ENCODE measurements at places on chromosomes 13 and 19.

- no peaks in the 10 kb centered on the region for H3K27me3 ChIP-seq
- peaks cover 54% of the 10 kb centered on the region for H3K36me3 ChIP-seq
- H3K4me3 ChIP-seq, result no peak overlapping the region
Observed at GRCh38 chr19:54451331-54451871, 2.4 kb downstream of the LENG8 start.

- peaks cover 86% of the 10 kb centered on the region for H3K36me3 ChIP-seq
- no peaks in the 10 kb centered on the region for H3K4me1 ChIP-seq
- no peaks in the 10 kb centered on the region for H3K27me3 ChIP-seq
- DNase-seq, result no peak
Observed at GRCh38 chr19:54125713-54126112, 10.2 kb downstream of the PRPF31 start.

GRCh38 chr13:67140006-67140405 lies 90.1 kb downstream of the PCDH9 start:
- no peaks in the 10 kb centered on the region for H3K36me3 ChIP-seq
- no peak overlapping the region for H3K4me3 ChIP-seq
- H3K27me3 ChIP-seq, result no peaks in the 10 kb centered on the region
- no peak overlapping the region for H3K27ac ChIP-seq

DNA sequence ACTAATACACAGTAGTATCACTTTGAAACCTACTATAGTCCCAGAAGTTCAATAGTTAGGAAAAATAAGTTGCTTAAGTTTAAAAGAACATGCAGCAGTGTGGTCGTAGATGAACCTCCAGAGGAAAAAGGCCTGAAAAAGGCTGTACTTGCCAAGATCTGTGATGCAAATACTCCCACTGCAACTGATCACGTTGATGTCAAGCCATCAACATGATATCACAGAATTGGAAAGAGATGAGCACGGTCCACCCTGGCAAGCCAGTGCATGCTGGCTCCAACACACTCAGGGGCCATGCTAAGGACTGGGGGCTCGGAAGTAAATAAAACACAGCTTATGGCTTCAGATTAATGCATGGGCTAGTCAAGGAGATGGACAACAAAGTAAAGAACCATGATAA lies 71.8 kb upstream of the LRCH1 start:
- peak overlapping the region; percentile 4 for H3K27ac ChIP-seq
- peaks cover 6% of the 10 kb centered on the region for H3K4me1 ChIP-seq
- no peaks in the 10 kb centered on the region for H3K36me3 ChIP-seq
- H3K27me3 ChIP-seq, result no peaks in the 10 kb centered on the region
- H3K4me3 ChIP-seq, result no peak overlapping the region

- H3K36me3 ChIP-seq, result peaks cover 32% of the 10 kb centered on the region
- no peaks in the 10 kb centered on the region for H3K27me3 ChIP-seq
- no peak overlapping the region for H3K27ac ChIP-seq
- H3K4me3 ChIP-seq, result no peak overlapping the region
Observed at GRCh38 chr13:98845742-98846141, 93.3 kb upstream of the SLC15A1 start.

GRCh38 chr13:107865318-107865575 lies 350.1 kb downstream of the LIG4 start:
- no peak overlapping the region for H3K4me3 ChIP-seq
- no peaks in the 10 kb centered on the region for H3K36me3 ChIP-seq
- H3K27me3 ChIP-seq, result peaks cover 12% of the 10 kb centered on the region
- H3K4me1 ChIP-seq, result peaks cover 15% of the 10 kb centered on the region
- no peak for DNase-seq

DNA sequence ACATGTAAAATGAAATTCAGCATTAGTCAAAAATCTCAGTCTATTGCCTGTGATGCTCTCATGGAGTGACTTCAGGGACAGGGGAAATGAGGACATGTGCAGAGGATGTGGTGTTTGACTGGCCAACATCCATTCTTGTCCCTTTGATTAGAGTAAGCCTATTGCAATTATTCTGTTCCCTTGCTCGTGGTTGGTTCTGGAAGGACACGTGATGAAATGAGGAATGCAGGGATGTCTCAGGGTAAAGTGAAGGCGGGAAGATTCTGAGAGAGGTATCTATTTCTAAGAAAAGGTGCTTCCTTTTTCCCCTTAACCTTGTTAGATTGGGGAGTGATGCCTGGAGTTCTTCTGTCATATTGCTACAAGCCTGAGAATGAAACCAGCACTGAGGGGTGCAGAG lies 37.1 kb upstream of the CNMD start:
- H3K4me3 ChIP-seq, result no peak overlapping the region
- H3K27ac ChIP-seq, result no peak overlapping the region
- no peaks in the 10 kb centered on the region for H3K27me3 ChIP-seq
- DNase-seq, result no peak
- no peaks in the 10 kb centered on the region for H3K36me3 ChIP-seq
- peaks cover 2% of the 10 kb centered on the region for H3K4me1 ChIP-seq

GRCh38 chr19:47099576-47100050 lies 14.0 kb downstream of the ZC3H4 start:
- no peak overlapping the region for H3K27ac ChIP-seq
- peaks cover 6% of the 10 kb centered on the region for H3K36me3 ChIP-seq
- no peak overlapping the region for H3K4me3 ChIP-seq

DNA sequence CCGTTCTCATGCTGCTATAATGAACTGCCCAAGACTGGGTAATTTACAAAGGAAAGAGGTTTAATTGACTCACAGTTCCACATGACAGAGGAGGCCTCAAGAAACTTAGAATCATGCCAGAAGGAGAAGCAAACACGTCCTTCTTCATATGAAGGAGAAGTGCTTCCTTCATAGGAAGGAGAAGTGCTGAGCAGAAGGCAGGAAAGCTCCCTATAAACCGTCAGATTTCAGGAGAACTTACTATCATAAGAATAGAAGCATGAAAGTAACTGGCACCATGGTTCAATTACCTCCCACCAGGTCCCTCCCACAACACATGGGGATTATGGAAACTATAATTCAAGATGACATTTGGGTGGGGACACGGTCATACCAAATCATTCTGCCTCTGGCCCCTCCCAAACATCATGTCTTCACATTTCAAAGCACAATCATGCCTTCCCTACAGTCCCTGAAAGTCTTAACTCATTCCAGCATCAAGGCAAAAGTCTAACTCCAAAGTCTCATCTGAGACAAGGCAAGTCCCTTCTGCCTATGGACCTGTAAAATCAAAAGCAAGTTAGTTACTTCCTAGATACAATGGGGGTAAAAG lies 10.6 kb downstream of the ACOD1 start:
- H3K36me3 ChIP-seq, result no peaks in the 10 kb centered on the region
- H3K27ac ChIP-seq, result no peak overlapping the region
- H3K27me3 ChIP-seq, result no peaks in the 10 kb centered on the region
- no peak for DNase-seq
- no peaks in the 10 kb centered on the region for H3K4me1 ChIP-seq
- H3K4me3 ChIP-seq, result no peak overlapping the region

GRCh38 chr19:32829345-32829896 lies 40.1 kb downstream of the SLC7A9 start:
- H3K4me3 ChIP-seq, result no peak overlapping the region
- H3K36me3 ChIP-seq, result no peaks in the 10 kb centered on the region
- no peak overlapping the region for H3K27ac ChIP-seq

DNA sequence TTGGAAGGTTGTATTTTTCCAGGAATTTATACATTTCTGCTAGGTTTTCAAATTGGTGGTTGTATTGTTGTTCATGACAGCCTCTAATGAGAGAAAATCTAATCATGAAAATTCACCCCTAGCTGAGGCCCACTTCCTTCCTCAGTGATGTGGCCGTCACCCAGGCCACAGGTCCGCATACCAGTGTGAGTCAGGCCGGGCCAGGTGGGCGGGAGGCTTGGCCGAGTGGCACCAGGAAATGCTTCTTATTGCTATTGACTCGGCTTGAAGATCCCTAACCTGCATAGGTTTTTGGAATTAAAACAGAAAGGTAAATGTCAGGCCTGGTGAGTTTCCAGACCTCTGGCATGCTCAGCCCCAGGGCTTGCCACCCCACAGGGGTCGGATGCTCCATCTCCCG lies 88.7 kb downstream of the SCGB2B2 start:
- H3K4me1 ChIP-seq, result no peaks in the 10 kb centered on the region
- H3K27ac ChIP-seq, result no peak overlapping the region
- H3K27me3 ChIP-seq, result no peaks in the 10 kb centered on the region

DNA sequence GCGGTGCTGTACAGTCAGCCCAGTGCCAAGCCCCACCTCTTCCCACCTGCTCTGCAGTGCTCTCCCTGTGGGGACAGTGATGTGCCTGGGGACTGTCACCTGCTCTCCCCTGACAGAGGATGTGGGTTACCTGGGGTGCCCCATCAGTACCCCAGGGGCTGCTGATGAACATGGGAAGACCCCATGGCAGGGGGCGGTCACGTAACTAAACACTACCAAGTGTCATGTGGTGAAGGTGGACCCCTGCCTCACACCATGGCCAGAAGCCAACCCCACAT lies 12.7 kb downstream of the KDM4B start:
- no peak overlapping the region for H3K4me3 ChIP-seq
- DNase-seq, result no peak
- no peak overlapping the region for H3K27ac ChIP-seq

DNA sequence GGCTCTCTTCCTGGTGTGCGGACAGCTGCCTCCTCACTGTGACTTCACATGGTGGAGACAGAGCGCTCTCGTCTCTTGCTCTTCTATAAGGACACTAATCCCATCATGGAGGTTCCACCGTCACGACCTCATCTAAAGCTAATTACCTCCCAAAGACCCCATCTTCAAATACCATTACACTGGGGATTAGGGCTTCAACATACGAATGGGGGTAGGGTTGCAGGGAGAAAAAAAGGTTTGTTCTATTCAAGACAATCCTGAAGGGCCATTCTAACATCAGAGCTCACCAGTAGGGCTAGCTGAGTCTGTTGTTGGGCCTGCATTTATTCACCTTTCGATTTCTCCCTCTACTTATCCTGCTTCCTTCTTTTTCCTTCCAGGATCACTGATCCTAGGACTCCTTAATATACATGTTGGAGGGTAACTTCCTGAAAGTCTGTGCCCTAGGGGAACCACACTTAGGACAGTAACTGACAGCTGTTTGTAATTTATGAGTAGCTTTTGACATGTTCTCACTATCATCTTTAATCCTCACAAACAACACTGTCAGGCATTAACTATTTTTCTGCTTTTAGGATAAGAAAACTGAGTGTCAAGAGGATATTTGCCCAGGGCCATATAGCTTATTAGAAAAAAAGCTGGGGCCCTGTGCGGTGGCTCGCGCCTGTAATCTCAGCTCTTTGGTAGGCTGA lies 18.8 kb upstream of the GTF2F2 start:
- no peak overlapping the region for H3K27ac ChIP-seq
- H3K4me3 ChIP-seq, result no peak overlapping the region
- DNase-seq, result no peak
- H3K27me3 ChIP-seq, result no peaks in the 10 kb centered on the region
- H3K36me3 ChIP-seq, result no peaks in the 10 kb centered on the region
- no peaks in the 10 kb centered on the region for H3K4me1 ChIP-seq

- H3K36me3 ChIP-seq, result no peaks in the 10 kb centered on the region
- no peak overlapping the region for H3K4me3 ChIP-seq
- DNase-seq, result no peak
- H3K27ac ChIP-seq, result no peak overlapping the region
- no peaks in the 10 kb centered on the region for H3K27me3 ChIP-seq
Observed at GRCh38 chr13:110133425-110134235, 173.3 kb downstream of the COL4A1 start.

DNA sequence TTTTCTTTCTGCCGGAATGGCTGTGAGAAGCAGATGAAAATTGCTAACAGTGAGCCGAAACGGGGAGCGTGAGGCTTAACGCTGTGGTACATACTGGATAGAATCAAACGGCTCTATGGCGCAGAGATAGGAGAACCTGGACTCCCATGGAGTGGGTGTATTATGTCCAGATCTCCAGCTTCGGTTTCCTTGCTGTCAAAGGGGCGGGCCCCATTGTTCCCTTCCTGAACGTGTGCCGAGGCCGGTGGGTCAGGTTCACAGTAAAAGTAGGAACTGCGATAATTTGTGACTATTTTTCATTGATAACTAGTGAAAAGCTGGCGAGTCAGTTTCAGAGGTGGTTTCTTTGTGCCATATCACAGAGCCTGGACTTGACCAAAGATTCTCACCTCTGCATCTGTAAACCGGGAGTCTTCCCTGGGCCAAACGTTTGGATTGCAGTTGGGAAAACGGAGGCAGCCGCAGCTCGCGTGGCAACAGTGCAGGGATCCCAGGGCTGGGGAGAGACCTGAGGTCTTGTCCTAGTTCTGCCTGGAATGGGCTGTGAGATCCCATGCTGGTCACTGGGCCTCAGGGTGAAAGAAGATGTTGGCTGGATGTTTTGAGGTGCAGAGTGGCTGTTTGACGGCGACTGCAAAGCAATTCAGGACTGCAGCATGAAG lies 752 bp downstream of the RPL18A start:
- H3K27ac ChIP-seq, result peak overlapping the region; percentile 0
- H3K36me3 ChIP-seq, result peaks cover 41% of the 10 kb centered on the region
- peak overlapping the region; percentile 91 for H3K4me3 ChIP-seq
- H3K27me3 ChIP-seq, result no peaks in the 10 kb centered on the region
